ENCODE measurements at places on chromosomes 5 and 9. TPM values are rescaled to one million over a fixed set of nuclear protein-coding genes. Genes with fewer than 3 reads are reported as not detected.

The AK8 gene
- total RNA-seq: 5.5 TPM

The SLC4A9 gene
- not detected for total RNA-seq

The SCGB3A1 gene
- not detected for total RNA-seq

The PSAT1 gene
- total RNA-seq: 74.2 TPM

The ERCC8 gene
- total RNA-seq: 15.4 TPM

The PGM5 gene
- total RNA-seq: 5.8 TPM

The IFNA6 gene
- total RNA-seq: not detected

The TAF1L gene
- total RNA-seq: not detected

The SLC25A2 gene
- total RNA-seq: 0.92 TPM

The GPR151 gene
- not detected for total RNA-seq

The CA9 gene
- not detected for total RNA-seq

The CDC23 gene
- total RNA-seq: 40.2 TPM

The GABRG2 gene
- total RNA-seq: 0.24 TPM

The KYAT1 gene
- total RNA-seq: 11.5 TPM

The MRPS30 gene
- 50.1 TPM for total RNA-seq

The LHX3 gene
- 0.10 TPM for total RNA-seq

DNA sequence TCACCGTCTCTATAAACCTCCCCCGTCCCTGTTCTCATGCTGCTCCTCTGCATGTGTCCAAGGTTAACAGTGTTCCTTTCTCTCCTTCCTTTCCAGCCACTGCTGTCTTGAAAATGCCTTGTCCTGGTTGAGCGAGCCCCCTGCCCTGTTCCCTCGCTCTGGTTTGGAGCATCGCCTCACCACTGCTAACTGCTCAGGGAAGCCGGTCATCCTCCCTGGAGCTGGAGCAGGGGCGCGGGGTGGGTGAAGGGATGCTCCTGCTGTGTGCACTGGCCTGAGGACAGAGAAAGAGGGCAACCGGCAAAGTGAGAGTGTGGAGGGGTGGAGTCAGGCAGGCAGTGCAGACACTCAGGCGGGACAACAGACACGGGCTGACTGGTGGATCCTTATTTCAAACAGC lies 19.4 kb downstream of the UBE2QL1 start:
- DNase-seq: no peak

DNA sequence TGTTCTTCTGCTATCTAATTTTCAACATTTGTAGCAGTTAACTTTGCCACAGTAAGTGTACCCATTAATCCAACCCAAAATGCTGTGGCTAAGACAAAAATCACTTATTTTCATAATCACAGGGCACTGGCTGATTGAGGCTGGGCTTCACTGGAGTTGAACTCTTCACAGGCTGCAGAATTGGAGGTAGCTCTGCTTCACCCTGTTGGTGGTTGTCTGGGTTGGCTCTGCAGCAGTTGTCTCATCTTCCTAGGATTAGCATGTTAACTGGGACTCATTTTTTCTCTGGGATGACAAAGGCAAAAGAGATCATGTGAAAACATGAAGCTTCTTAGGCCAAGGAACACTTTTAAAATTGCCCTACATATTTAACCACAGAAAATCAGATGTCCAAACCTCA lies 518.9 kb downstream of the TLR4 start:
- DNase-seq: no peak

DNA sequence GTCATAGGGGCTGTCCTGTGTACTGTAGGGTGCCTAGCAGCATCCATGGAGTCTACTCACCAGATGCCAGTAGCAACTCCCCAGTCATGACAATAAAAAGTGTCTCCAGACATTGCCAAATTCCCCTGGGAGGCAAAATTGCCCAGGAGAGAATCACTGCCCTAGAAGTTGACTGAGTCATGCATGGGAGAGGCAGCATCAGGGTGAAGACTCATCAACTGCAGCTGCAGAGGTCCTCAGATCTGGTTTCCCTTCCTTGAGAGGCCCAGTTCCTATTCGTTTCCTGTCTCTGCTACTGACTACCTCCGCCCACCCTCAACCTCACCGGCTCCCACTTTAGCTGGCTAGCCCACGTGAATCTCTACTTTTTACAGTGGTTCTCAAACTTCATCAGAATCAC lies 88.6 kb upstream of the AGXT2 start:
- DNase-seq: no peak

DNA sequence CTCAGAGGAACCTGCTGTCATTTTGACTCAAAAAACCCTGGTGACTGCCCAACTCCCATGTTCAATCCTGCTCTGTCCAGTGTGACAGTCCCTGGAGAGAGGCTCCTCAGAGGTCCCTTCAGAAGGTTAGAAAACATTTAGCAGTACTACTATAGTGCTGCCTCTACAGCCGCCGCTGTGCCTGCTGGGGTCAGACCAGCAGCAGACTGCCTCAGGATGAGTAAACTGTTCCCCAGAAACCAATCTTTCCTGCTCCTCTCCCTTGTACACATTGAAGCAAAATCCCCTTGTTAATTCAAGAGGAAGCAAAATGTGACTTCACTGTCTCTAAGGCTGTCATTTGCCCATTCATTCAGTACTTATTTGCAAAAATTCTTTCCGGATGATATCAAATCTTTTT lies 94.8 kb upstream of the SMARCA2 start:
- DNase-seq: no peak

- peak; percentile 32 for DNase-seq
These were observed 152.7 kb downstream of the COL23A1 start for GRCh38 chr5:178437386-178438075.

GRCh38 chr5:92435781-92436180 lies 1052.7 kb upstream of the ARRDC3 start:
- no peak for DNase-seq

GRCh38 chr5:94777056-94777880 lies 158.8 kb downstream of the SLF1 start:
- no peak for DNase-seq

DNA sequence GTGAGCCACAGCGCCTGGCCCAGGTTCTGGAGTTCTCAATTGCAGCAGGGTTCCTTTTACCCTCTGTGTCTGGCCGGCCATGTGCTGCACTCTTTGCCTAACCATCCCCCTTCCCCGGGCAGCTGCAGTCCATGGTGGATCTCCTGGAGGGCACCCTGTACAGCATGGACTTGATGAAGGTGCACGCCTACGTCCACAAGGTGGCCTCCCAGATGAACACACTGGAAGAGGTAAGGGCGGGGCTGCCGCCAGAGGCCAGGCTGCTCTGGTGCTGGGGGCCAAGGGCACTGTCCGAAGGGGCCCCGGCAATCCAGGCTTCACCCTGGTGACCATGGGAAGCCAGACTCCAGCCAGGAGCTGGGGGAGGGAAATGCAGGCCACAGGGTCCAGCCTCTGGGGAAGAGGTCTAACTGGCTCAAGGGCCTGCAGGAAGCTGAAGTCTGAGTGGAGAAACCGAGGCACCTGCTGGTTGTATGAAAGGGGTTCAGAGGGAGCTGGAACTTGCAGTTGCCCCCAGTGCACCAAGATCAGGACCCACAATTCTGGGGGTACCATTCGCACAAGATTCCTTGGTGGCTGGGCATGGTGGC lies 18.1 kb downstream of the OLFML2A start:
- DNase-seq: no peak

DNA sequence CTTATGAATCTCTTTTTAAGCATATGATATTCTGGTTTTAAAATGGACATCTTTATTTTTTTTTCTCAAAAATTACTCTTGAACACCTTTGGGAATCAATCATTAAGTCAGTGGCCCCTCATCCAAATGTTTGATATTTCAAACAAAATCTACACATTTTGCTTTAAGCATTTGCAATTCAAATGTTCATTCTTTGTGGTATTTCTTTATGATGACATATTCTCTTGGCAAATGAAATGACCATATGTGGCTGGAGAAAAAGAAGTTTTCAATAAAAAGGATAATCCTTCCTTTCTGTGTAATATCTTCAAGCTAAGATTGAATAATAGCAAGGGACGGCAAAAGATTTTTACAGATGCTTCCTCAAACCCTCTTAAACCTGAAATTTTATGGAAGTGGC lies 420.8 kb downstream of the MTRR start:
- no peak for DNase-seq

DNA sequence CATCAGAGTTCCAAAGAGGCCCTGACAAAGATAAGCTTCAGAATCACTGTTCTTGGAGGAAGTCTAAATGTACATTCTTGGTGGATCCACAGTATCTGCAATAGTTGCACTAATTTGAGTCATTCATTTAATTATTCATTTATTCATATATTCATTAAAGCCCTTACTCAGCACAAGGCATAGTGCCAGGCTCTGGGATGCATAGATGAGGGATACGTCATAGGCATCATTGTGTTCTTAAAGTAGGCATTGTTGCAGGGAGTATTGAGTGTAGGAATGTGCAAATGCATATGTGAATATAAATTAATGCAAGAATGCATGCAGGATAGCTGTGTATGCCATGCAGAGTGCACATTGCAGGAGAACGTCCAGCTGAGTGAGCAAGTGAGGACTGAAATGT lies 100.7 kb downstream of the DRD1 start:
- DNase-seq: no peak

DNA sequence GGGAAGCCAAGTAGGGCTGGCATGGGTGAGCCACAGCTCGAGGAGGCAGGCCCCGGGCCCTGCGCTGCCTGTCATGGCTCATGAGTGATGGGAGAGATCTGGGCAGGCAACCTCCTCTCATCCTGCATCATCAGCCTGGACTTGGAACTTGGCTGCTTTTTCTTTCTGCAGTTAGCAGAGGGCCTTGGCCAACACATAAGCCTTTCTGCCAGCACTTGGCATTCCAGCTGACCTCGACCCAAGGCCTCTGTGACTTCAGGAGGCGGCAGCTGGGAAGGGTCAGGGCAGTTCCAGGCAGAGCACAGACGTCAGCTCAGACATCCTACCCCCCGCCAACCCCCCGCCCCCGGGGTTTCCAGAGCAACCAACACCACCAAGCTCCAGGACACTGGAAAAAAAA lies 7.6 kb downstream of the S1PR3 start:
- DNase-seq: peak; percentile 65

DNA sequence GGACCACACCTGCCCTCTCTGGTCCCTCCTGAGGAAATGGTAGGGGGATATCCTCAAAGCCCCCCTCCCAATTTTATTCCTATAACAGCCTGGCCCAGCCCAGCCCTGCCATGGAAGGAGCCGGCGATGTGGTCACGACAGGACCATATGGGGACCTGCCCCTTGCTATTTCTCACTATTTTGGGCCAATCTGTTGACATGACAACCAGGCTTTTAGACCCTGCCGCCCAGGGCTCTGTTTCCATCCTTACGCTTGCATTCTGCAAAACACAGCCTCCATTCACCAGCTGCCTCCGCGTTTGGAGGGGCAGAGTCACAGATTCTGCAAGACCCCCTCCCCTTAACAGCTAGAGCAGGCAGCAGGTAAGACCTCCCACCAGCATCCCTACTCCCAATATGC lies 112.2 kb downstream of the GABBR2 start:
- no peak for DNase-seq

DNA sequence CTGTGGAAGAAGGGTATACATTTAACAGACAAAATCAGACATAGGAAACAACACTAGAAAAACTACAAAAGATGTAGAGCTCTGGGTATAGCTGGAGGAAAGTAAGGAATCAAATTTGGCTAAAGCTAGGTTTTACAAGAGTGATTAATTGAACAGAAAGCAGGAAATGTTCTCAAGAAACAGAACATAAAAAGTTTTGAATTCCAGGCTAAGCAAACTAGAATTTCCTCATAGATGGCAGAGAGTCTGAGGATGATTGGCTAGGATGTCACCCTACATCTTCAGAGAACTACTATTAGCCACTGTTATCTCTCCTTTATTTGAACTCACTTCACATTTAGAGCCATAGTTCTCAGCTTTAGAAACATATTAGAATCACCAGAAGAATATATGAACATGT lies 502.1 kb upstream of the PAPPA start:
- no peak for DNase-seq

- no peak for DNase-seq
These were observed 123.5 kb upstream of the TARS1 start for GRCh38 chr5:33317271-33317670.

DNA sequence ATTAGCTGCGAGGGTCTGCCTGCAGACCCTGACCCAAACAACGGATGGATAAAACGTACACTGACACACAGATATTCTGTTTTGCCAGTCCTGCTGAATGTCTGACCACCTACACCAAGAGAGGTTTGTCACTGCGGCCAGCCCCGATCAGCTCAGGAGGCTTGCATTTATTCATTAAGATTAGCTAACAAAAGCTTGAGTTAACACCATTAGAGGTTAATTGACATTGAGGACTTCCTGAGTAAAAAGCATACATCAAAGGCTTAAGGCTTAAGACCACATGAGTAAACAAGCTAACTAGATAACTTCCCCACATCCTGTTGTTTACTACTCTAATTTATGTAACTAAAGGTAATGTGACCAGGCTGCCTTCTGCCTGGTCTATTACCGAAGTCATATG lies 198.1 kb upstream of the TRPC7 start:
- no peak for DNase-seq

GRCh38 chr9:6512085-6512657 lies 99.2 kb downstream of the UHRF2 start:
- no peak for DNase-seq

- DNase-seq: no peak
These were observed 50.0 kb upstream of the COL5A1 start for GRCh38 chr9:134591573-134591981.

- DNase-seq: no peak
These were observed 59.2 kb upstream of the TRAF1 start for GRCh38 chr9:120985819-120986222.

DNA sequence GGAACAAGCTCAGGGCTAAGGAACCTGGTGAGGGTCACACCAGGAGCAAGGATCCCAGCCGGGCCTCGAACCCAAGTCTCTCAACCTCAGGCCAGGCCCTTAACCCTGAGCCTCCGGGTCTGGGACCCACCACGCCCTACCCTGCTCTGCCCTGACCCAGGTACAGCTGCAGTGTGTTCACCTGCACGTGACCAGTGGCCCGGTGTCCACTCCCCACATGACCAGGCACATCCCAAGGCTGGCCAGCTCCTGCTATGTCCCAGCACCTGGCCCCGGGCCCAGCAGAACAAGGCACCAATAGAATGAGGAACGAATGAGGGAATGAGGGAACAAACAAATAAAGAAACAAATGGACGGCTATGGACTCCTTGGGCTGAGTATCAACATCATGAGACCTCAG lies 112.0 kb upstream of the SARDH start:
- DNase-seq: no peak

- DNase-seq: no peak
These were observed 28.4 kb upstream of the TIFAB start for GRCh38 chr5:135480511-135480910.

- DNase-seq: no peak
These were observed 15.4 kb downstream of the HAUS6 start for GRCh38 chr9:19087106-19088000.

DNA sequence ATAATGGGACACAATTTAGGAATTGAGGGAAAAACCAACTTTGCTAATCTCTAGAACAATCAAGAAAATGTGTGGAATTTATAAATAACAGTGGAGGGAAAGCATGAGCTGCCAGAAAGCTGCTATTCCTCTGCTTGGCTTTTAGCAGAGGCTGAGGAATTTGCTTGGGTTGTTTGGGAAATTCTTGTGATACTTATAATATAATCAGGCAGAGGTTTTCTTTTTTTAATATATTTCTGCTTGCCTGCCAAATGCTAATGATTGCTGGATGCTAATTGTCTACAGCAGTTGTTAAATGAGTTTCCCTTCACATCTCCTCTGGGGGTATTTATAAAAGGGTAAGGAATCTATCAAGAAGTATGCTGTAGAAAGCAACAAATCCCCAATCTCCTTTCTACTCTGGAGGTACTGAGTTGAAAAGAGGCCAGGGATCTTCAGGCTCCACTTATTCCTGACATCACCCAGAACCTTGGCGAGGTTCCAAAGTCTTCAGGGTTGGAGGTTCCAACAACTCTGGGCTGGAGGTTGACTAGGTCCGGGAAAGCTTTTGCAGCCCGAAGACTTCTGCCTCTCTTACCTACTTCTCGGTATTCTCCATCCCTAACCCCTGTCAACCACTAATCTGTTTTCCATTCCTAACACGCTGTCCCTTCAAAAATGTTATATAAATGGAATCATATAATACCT lies 60.4 kb upstream of the TMED7 start:
- no peak for DNase-seq

Data from type B pancreatic cell (in vitro differentiated cells).